Body of pancreas (tissue), 4 donors: ENCODE measurements at places on chromosomes 7 and 10.

GRCh38 chr7:155799514-155799913, 12.7 kb downstream of the SHH start:
- no peak for DNase-seq

- DNase-seq, result no peak
These were observed 94.2 kb downstream of the CDK14 start for GRCh38 chr7:90690159-90690858.

DNA sequence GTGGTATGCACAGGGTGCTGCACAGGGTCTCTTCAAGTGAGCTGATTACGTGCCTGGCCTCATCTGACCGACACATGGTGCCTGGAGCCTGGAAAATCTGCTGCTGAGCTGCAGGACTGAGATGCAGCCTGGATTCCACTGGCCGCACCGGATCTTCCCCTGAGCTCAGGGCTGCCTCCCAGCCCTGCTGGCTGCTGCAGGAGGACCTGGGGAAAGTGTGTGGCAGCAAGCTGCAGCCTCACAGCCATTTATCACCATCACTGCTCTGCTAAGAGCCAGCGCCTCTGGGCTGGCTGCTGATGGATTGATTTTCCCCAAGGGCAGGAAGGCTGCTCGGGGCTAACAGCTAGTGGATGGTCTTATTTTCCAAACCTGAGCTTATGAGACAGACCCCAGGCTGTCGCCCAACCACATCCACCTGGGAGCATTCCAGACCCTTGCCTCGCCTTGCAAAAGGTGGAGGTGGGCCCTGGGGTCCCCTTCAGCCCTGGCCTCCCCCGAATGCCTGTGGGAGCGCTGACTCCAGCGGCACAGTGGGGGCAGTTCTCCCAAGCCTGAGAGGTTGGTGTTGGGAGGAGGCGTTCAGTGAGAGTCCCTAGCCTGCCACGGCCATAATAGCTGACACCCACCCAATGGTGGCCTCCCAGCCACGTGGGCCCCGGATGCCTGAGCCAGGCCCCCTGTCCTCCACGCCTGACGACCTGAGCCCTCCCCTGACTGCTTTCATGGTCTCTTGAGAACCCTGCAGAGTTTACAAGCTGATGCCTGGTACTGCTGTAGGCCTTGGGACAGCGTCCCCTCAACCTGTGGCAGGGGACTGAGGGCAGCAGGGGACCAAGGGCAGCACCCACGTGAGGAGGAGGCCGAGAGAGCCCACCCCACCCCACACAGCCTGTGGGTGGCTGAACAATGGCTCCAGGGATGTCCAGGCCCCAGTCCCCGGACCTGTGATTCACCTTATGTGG, 38.2 kb downstream of the STK32C start:
- no peak for DNase-seq

- DNase-seq, result no peak
These were observed 220.4 kb downstream of the TMEM178B start for GRCh38 chr7:141294143-141294829.

- no peak for DNase-seq
These were observed 78.2 kb upstream of the MKLN1 start for GRCh38 chr7:131249483-131249882.

DNA sequence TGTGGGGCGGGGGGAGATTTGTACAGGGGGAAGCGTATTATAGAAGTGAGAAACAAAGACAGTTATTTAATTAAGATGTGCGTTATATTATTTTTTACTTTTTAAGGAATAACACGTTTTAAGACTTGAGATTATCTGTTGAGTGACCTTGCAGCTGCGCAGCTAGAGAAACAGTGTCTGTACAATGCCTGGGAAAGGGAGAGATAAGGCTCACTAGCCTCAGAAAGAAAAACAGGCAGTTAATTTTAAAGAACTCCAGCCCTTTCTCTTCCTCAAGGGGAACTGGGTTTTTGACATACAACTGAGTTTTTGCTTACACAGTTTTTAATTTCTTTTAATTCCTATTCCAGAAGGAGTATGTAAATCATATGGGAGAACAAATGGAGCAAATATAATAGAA, 50.7 kb downstream of the LMBR1 start:
- DNase-seq, result no peak

DNA sequence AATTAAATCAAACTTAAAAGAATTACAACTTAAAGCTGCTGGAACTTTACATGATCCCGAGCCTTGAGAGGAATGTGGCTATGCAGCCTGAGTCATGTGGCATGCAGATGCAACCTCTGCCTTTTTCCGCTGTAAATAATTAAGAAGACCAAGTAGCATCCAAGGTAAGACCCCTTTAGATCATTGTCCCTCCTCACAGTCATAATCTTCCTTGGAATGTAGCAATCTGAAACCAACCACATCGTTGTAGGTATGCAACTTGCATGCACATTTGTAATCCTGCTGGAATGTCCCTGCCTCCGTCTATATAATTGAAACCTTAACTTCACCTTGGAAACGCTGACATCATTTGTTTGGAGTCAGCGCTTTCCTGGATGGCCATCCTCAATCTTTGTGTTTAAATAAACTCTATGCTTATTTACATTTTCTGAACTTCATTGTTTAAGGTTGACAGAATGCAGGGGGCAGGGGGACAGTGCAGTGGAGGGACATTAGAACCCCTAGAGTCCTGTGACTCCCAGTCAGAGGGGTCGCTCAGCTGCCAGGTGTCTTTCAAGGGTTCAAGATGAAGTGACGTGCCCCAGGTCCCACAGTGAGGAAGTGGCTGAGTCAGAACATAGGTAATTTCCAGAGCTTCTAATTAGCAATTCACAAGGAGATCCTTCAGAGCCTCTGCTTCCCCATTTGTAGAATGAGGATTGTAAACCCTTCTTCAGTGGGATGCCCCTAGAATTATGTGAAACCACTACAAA, 110.7 kb downstream of the RALA start:
- DNase-seq, result no peak

DNA sequence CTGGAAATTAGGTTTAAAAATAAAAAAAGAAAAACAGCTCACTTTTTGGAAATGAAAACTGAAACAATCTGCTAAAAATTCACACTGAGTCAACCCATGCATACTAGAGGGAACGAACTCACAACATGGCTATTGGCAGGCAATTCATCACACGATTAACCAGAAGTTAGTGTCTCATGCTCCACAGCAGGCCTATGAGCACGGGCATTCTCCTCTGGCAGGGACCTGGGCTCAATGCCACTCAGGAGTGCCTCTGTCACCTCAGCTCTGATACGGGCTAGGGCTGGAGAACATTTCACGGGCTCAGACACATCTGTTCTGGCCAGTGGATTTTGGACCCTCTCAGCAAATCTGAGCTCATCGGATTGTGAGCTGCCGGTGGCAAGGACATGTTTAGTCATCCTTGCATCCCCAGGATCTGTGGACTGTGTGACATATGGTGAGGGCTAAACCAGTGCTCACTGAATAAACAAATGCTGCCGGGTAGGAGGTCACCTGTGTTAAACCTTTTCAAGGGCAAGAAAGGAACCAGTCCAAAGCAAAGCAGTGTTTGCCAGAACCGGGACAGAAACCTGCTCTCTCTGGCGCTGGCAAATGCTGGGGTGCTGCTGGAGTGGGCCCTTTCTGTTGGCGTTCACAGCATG, 40.1 kb downstream of the POLR3A start:
- DNase-seq, result peak; percentile 37

DNA sequence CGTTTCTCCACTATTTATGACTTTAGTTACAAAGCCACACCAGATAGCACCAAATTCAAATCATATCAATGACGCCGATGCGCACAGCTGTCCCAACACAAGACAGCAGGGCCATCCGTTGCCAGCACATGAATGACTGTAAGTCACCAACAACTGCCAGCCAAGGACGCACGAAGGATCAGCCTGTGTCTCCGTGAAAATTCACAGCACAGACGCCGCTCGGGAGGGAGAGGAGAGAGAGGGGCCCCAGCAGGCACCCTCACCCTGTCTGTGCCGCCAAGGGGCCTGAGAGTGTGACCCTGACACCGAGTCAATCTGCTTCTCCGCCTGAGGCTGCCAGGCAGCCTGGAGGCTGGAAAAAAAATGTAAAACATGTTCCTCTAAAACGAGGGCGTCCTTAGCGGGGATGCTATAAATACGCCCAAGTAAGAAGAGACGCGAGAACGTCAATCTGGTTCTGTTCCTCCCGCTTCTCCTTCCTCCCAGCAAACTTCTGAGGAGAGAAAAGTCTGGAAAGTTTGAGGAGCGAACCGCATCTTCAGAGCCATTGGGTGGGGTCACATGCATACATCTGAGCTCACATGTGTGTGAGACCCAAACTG, 111.2 kb downstream of the PTPRN2 start:
- no peak for DNase-seq

GRCh38 chr10:111338805-111339204, 262.0 kb downstream of the ADRA2A start:
- DNase-seq, result no peak

GRCh38 chr10:110827410-110827809, 44.3 kb upstream of the PDCD4 start:
- DNase-seq, result no peak

- no peak for DNase-seq
These were observed 96.9 kb downstream of the HIPK2 start for GRCh38 chr7:139680676-139681462.

DNA sequence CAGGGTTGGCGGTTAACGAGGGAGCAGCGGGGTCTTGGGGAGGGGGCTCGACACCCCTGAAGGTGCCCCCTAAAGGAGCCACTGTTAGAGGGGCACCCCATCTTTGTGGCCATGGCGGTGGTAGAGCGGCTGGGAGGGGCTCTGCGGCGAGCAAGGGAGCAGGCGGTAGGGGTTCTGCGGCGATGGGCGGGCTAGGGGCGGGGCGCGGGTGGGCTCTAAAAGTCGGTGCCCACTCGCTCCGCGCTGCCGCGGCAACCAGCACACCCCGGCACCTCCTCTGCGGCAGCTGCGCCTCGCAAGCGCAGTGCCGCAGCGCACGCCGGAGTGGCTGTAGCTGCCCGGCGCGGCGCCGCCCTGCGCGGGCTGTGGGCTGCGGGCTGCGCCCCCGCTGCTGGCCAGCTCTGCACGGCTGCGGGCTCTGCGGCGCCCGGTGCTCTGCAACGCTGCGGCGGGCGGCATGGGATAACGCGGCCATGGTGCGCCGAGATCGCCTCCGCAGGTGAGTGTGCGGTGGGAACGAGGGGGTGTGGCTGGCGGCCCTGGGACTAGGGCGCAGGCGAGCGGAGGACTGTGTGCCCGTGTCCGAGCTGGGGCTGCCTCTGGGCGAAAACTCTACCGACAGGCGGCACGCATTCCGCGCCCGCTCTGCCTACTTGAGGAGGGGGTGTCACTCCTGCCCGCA, at the start of gene MEST:
Gene MEST, plus strand, starts transcription at position 245 of the 682 bp plus-strand sequence. Its CDS starts 229 bp downstream, at position 474.
- peak; percentile 36 for DNase-seq
